Amygdala (tissue), 56 donors: ENCODE measurements at places on chromosomes 5 and 9.
A peak's percentile ranks its signal among the peaks of the same experiment; 100 is the strongest.

DNA sequence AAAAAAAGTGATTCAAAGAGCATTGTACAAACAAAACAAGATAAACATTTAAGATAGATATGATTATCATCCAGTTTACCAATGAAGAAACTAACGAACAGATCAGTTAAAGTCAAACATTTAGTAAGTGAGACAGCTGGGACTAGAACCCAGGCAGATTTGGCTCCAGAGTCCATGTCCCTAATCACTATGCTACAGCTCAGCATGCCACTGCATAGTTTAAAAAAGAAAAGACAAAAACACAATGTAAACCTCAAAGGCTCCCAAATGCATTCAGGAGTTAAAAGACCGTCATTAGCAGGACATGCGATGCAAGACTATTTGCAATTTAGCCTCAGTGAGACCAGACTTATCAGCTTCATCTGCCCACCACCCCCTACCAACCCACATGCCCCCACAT is 36.8 kb downstream of the DENND1A start:
- DNase-seq = no peak

DNA sequence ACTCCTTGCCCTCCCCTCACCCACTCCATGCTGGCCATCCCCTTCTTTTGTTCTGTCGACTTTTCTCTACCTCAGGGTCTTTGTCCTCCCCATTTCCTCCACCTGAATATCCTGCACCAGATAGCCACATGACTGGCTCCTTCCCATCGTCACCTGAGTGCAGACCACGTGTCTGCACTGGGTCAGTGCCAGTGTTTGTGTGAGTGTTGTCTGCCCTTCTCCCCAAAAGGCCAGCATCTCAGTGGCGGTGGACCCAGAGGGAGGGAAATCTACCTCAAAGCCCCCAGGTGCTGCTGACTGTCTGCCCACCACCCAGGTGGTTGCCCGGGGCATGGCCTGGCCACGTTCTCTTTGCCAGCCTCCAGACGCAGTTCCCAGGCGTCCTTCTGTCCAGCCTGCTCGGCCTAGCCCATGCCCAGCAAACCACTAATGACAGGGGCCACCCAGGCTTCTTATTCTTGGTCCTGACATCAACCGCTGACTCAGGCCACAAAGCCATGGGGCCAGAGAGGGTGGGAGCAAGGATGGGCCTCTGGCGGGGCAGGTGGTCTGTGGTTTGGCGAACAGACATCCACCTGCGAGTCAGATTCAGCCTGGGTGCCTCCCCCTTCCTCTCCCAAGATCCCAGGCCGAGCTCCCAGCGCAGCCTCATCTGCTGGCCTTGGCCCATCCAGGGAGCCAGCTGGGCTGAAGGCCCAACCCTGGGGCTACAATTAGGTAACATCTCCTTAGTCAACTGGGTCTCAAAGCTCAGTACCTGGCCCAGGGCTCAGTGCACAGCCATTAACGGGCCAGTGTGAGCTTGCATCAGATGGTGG is 5.5 kb upstream of the NINJ1 start:
- DNase-seq = no peak

DNA sequence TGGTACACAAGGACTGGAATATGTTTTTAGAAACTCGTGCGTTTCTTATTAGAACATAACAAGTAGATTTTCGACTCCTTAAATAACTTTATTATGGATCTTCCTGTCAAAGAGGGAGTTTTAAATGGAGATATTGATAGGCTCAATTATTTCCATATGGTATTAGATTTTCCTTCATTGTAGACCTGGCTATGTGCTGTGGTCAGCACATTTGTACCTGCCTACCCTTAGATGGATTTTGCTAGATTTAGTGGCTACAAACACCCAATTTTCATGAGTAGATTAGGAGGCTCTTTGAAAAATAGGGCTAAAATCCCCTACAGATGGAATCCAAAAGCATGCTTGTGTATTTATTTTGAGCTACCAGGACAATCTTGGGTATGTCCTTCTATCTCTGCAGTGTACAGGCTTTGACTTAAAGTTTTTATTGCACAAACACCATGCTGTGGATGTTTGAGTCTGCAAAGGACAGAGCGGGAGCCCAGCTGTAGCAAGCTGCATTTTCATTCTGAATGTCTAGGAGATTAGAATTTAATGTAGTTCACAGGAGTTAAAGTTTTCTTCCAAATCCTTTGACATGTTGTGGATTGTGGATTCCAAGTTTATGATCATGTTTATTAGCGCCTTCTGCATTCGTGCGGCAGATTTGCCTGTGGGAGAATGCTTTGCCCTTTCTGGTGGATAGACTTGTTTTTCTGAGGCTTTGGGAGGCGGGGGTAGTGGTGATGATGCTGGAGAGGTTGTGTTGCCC is 41.6 kb downstream of the GADD45G start:
- DNase-seq = no peak

- no peak for DNase-seq
Measured at GRCh38 chr9:16591092-16591491, 279.4 kb downstream of the BNC2 start.

DNA sequence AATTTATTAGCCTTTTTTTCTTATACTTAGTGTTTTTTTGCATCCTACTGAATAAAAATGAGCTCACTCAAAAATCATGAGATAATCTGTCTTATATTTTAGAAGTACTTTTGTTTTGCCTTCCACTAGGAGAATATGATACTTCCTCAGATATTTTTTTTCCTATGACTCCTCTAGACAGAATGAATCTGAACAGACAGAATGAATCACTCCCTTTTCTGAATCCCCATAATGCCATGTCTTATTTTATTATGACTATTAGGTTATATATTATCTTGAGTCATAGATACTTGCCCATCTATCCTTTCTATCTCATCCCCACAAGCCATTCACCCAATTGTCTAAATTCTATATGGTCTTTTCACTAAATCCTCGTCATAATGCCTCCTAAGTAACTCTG is 134.6 kb downstream of the BRINP1 start:
- no peak for DNase-seq

DNA sequence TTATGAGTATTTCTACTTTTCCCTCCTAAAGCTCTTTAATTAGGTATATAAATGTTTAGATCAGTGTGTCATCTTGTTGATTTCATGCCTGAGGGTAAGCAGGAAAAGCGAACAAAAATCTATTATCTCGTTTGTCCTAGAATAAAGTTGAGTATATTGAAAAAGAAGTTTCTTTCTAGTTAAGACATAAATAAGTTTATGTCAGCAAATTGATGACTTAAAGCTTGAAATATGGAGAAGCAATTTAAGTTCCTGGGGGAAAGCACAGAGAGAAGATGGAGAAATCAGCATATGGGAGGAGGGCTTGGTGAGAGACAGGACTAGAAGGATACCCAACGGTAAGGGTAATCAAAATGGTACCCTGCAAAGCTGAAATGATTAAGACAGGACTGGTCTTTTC is 813.4 kb downstream of the MTRR start:
- DNase-seq = no peak

DNA sequence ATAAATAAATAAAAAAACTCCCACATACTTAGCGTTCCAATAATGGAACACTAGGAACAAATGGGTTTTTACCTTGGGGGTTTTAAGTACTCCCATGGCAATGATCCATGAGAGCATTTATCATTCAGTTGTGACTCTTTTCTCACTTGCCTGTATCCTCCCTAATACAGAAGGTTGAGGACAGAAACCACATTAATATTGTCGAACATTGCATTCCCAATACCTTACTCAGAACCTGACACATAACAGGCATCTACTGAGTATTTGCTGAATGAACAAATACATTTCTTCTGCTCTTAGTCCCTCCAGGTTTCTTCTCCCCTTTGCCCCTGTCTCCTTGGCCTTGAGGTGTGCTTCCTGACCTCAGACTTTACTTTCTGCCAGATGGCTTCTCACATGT is 175.9 kb downstream of the CEMIP2 start:
- no peak for DNase-seq

DNA sequence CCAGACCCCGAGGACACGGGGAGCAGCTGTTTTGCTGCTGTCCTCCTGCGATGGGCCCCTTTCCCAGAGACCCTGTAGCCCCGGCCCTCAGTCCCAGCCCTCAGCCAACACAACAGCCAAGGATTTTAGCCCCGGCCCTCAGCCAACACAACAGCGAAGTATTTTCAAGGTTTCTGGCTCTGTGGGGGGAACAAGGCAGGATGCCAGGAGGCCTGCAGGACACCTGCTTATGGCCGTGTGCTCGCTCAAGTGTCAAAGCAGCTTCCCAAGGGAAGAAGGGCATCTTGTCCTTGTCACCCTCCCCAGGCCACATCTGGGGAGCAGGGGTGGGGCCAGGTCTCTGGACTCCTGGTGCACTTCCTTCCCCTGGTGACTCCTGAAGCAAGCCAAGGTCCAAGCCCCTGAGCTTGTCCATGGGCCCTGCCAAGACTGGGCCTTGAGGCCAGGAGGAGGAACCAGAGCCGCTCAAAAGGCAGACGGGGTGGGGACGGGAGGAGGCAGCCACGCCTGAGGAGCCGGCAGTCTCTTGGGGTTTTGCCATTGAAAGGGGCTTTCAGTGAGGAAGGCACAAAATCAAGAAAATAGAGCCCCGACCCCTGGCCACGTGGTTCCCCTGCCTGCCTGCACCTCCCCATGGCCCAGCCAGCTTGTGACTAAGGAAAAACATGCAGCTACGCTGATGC is 10.8 kb downstream of the KCNT1 start:
- DNase-seq = no peak

DNA sequence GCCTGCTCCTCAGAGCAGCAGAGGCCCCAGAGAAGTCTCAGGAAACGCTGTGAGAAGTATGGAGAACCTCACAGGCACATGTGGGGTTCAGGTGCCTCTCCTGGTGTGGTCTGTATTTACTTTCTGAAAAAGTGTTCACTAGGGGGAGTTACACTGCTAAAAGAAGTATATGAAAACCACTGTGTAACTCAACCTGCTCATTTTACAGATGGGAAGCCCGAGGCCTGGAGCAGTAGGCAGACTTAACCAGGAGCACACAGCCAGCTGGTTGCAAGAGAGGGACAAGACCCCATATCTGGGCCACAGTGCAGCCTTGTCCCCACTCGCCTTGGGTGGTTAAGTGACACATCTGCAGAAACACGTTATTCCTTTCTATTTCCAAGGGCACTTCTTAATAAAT is 112.8 kb upstream of the SAP30L start:
- no peak for DNase-seq

GRCh38 chr9:74824654-74825053 is 63.1 kb downstream of the TRPM6 start:
- no peak for DNase-seq

GRCh38 chr9:131234799-131235479 is 41.4 kb downstream of the FAM78A start:
- no peak for DNase-seq

GRCh38 chr9:7320139-7320538 is 479.4 kb downstream of the DMAC1 start:
- DNase-seq = no peak

DNA sequence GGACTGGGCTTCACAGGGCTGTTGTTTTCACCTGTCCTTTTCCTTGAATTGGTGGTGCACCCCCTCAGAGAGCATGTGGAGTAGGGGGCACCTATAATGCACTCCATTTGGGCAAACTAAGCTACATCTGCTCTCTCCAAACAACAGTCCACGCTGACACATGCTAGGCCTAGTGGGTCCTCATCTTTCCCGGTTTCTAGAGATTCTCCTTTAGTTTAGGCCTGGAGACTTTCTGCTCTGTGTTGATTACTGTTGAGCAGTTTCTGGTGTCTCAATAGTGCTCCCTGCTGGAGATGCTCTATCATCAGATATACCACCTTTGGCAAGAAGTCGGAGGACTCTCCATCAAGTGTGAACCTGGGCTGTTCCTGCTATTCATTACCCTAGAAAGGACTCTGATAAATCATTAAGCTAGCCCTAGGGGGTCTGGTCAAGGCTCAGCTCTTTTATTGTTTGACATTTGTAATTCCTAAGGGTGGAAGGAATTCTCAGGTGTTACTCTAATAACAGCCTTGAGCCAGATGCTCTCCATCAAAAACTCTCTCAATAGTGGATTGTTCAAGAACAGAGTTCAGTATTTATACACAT is 64.0 kb upstream of the FYB1 start:
- DNase-seq = peak; percentile 40

GRCh38 chr5:138536665-138537315 is 6.2 kb downstream of the ETF1 start:
- DNase-seq = no peak

GRCh38 chr9:32251539-32251938 is 132.9 kb upstream of the ACO1 start:
- DNase-seq = peak; percentile 6

DNA sequence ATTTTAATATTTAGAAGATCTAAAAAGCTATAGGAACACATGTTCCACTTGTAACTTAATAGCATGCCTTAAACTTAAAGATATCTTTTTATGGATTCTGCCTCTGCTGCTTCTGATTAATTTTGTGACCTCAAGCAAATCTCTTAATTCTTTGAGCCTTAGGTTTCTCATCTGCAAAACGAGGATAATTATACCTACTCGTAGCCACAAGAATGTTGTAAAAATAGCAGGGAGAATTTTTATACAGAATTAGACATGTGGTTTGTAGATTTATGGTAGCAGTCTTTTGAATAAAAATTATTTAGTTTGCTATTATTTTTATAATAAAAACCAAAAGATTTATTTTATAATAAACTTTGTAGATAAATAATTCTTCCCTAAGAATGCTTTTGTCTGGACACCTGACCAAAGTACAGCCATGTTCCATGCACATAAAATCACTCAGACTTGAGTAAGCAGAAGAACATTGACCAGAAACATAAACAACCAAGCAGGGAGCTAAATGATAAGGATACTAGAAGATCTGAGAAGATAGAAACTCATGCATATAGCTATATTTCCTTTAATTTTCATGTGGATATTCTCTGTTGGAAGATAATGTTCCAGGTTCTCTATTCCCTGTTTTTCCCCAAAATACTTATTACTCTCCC is 18.5 kb downstream of the C9orf85 start:
- DNase-seq = no peak

DNA sequence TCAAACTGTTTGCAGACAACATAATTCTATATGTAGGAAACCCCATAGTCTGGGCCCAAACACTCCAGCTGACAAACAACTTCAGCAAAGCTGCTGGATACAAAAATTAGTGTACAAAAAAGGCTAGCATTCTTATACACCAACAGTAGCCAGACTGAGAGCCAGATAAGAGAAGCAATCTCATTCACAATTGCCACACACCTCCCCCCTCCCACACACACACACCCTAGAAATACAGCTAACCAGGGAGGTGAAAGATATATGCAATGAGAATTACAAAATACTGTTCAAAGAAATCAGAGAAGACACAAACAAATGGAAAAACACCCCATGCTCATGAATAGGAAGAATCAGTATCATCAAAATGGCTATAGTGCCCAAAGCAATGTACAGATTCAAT is 9.0 kb downstream of the MTREX start:
- DNase-seq = no peak

DNA sequence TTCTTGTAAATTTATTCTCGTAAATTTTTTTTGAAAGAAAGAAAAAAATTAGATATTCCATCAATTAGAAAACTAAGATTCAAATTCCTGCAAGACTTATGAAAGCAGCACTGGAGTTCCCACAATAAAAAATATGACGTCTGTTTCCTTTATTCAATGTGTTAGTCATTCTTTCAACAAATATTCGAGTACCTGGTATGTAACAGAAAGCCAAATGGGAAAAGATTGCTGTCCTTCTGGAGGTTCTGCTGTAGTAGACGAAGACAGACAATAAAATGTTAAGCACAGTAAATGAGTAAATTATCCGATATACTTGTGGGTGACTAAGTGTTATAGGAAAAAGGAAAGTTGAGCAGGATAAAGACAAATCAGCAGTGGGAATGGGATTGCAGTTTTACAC is 92.2 kb downstream of the ADAMTSL1 start:
- DNase-seq = no peak

- no peak for DNase-seq
Measured at GRCh38 chr9:94526951-94527350, 27.9 kb upstream of the PCAT7 start.
